ENCODE measurements at places on chromosomes 11 and 22.

GRCh38 chr22:47160781-47161520 lies 398.5 kb downstream of the TBC1D22A start:
- DNase-seq, result no peak

GRCh38 chr11:10375280-10375971 lies 70.6 kb downstream of the ADM start:
- no peak for DNase-seq

DNA sequence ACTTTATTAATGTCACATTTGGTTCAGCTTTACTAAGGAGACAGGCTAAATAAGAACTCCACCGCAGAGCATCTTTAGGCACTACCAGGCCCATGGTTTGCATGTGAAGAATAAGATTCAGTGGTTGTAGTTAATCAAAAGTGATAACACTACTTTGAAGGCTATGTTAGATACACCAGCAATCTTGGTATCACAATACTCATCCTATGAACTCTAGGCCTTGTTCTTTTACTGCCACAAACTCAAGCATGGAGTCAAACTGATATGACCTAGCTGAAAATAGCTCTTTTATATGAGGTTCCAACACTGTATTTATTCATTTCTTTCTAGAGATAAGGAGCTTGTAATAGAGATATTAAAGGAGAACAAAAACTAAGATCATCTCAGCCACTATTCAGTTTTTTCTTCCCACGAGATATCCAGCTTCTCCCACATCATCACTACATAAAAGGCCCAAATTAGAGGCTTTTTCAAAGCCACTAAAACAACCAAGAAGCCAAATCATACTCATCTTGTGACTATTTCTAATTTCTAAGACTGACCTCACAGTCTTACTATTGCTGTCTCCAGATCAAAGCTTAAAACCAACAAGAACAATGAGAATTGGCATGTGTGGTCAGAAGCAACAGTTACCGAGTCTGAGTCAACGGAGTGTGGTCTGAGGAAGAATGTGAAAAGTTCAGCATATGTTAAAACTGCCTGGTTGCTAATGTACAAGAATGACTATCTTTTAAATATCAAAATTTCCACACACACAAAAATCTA lies 25.1 kb upstream of the GUCY1A2 start:
- peak; percentile 39 for DNase-seq

- peak; percentile 42 for DNase-seq
Observed at GRCh38 chr11:11416917-11417316, 63.9 kb upstream of the CSNK2A3 start.

DNA sequence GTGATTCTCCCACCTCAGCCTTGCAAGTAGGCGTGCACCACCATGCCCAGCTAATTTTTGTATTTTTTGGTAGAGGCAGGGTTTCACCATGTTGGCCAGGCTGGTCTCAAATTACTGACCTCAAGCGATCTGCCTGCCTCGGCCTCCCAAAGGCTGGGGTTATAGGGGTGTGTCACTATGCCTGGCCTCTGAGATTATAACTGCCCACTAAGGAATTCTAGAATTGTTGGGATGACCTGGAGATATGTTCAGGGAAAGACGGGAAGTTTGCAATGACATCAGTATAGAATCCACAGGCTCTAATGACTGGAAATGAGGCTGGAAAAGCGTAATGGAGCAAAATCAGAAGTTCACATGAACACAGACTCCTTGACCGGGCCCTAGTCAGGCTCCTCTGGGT lies 62.2 kb downstream of the CLMP start:
- DNase-seq, result no peak
